Aorta (tissue), 5 donors: ENCODE measurements at places on chromosomes 11 and 22. TPM values are rescaled to one million over a fixed set of nuclear protein-coding genes. Genes with fewer than 3 reads are reported as not detected.
A peak's percentile ranks its signal among the peaks of the same experiment; 100 is the strongest.

DNA sequence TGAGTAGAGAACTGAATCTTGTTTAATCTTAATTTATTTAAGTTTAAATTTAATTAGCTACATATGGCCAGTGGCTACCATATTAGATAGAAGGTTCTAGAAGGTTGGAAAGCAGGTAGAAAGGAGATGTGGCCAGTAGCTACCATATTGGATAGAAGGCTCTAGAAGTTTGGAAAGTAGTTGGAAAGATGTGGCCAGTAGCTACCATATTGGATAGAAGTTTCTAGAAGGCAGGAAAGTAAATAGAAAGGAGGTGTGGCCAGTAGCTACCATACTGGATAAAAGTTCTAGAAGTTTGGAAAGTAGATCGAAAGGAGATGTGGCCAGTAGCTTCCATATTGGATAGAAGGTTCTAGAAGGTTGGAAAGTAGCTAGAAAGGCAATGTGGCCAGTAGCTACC is 2.2 kb downstream of the CRYBA4 start:
- DNase-seq, result no peak
- H3K27me3 ChIP-seq, result no peaks in the 10 kb centered on the region
- H3K27ac ChIP-seq, result no peak overlapping the region
- H3K36me3 ChIP-seq, result no peaks in the 10 kb centered on the region

DNA sequence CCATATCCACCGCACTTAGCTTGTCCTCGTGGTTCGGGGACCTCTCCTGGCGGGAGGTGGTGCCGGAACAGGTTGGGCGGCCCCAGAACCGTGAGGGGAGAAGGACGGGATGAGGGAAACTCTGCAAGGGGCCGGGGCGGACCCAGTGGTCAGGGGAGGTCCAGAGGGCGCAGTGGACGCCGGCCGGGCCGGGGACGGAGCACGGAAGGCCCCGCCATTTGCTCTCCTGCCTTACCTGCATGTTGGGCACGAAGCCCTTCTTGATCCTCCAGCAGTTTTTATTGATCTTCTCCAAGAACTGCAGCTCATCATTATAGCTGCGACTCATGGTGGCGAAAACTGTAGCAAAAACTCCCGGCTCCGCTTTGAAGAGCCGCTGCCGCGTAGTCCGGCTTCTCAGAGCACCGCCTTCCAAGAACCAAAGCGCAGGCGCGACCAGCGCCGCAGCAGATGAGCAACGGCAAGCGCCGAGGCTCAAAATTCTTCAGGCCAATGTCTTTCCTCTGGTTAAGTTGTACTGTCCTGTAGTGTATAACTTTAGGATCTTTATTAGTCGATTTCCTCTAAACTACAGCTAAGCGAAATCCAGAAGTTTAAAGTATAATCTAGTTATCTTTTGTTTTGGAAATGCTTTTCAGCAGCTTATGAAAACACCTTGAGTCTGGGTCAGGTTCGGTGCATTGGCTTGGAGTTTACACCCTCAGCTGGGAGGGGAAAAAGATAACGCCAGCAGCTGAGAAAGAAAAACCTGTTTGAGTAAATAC is at the start of gene RTCB:
Gene RTCB (minus strand): TSS at position 419 of the 764 bp plus-strand sequence. CDS start 91 bp downstream, at position 328.
- peaks cover 3% of the 10 kb centered on the region for H3K4me1 ChIP-seq
- H3K27me3 ChIP-seq, result no peaks in the 10 kb centered on the region
- H3K27ac ChIP-seq, result no peak within 1 kb of the TSS
- peak within 1 kb of the TSS; percentile 96 for H3K4me3 ChIP-seq
- DNase-seq, result peak; percentile 98

DNA sequence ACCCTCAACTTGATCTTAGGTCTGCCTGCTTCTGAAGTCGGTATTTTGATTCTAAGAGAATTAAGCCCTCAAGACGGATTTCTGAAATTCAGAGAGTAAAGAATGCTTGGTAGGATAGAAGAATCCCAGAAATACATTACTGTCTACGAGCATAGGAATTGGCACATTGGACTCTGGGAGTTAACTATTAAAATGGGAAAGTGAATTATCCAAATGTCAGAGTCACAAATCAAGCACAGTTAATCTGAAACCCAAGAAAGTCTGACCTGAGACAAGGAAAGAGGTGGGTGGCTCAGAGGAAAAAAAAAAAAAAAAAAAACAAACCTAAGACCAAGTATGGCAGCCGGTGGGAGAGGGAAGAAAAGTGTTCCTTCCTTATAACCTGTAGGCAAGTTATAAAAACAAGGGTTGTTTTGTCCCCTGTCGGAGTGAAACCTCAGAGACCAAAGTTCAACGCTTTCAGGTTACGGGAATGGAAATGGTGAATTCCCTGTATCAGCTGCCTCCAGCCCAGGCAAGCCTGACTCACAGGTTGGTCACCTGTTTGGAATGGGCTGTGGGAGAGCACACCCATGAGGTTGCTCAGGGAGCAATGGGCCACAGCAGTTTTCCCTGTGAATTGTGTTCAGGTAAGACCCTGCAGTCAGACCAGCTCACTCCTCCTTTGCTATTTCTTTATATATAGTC is 139.0 kb downstream of the ETS1 start:
- DNase-seq, result no peak
- no peaks in the 10 kb centered on the region for H3K27me3 ChIP-seq
- no peak overlapping the region for H3K4me3 ChIP-seq
- H3K36me3 ChIP-seq, result no peaks in the 10 kb centered on the region

DNA sequence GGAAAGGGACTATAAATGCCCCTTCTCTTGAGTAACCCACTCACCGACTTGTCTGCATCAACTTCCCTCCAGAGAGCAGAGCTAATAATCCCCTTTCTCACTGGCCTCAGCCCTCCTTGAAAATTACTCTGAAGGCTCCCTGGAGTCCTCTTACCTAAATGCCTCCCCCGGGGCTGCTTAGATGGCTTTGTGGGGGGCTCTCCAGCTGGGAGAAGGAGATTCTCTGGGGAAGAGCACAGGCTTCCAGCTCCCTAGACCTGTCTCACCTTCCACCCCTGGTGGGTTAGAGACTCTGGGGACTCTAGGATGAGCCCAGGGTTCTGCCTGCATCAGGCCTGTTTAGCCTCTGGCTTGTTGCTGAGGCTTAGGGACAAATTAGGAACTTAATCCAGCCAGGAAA is 39.8 kb downstream of the MIAT start:
- H3K36me3 ChIP-seq, result no peaks in the 10 kb centered on the region
- no peak overlapping the region for H3K27ac ChIP-seq
- no peaks in the 10 kb centered on the region for H3K27me3 ChIP-seq
- DNase-seq, result no peak
- H3K4me1 ChIP-seq, result no peaks in the 10 kb centered on the region
- H3K4me3 ChIP-seq, result no peak overlapping the region

DNA sequence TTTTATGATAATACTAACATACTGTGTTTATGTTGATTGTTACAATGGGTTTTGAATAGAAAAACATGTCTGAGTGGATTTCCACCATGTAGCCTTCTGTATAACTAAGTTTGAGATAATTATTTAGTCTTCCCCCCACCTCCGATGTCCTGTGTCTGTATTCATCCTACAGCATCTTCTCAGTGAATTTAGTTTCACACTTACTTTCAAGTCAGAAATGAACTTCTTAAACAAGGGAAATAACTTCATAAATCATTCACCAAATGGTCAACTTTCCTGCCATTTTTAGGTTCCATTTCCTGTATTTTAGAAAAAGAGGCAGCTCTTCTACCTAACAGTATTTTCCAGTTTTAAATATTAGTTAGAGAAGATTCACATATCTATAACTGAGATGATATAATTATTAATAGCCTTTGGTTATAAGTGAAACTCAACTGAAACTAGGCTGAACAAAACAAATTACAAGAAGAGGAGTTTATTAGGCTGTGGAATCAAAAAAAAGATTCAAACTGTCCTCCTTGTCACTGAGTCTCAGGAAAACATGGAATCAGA is 3.5 kb downstream of the OR51B5 start:
- H3K27me3 ChIP-seq, result no peaks in the 10 kb centered on the region
- H3K4me1 ChIP-seq, result no peaks in the 10 kb centered on the region
- no peaks in the 10 kb centered on the region for H3K36me3 ChIP-seq
- DNase-seq, result no peak
- H3K27ac ChIP-seq, result no peak overlapping the region
- H3K4me3 ChIP-seq, result no peak overlapping the region

The GTSE1 gene
- polyA plus RNA-seq, result 0.82 TPM

The LRRC32 gene
- polyA plus RNA-seq, result 38.8 TPM

The ELFN2 gene
- polyA plus RNA-seq, result not detected
